Stimulated activated CD8-positive, alpha-beta memory T cell treated with anti-CD3 and anti-CD28 coated beads, Interleukin-12 subunit alpha, Interleukin-12 subunit beta, amount 100 ng/mL, for 4 hours (primary cell): ENCODE measurements at places on chromosomes 6 and 20.

DNA sequence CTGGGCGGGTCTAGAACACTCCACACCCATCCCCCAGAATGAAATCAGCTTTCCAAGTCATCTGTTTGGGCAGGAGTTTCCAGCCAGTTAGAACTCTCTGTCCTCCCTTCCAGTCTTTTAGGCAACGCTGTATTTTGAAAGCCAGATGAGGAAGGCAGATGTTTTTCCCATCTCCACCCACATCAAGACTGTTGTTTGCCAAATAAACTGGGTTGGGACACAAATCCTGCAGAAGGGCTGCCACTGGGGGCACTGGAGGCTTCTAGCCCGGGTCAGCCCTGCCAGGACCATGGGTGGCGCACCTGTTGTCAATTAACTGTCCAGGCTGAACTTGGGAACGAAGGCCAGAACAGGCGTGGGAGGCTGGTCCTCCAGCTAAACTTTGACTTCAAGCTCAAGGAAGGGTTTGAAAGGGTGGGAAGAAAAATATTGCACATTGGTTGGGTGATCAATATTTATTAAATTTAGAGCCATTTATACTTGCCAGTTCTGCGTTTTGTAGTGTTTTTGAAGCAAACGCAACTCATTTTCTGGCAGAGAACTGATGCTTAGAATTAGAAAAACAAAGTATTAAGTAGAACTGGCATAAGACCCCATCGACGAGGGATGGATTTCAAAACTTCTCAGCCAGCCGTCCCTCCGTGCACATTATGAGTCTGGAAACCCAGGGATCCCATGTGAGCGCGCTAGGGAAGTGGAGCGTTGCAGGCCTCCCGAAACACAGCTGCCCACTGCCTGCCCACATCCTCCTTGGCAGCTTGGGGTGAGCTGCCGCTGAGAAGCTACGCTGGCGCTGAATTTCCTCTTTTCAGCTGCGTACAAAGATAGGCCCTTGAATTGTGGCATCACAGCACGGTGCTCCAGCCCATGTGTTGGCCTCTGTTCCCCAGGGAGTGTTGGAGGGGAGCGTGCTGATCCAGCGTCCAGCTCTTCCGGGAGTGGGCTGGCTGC, 297.4 kb downstream of the QKI start:
- no peak for DNase-seq

GRCh38 chr20:11650566-11650965, 267.1 kb upstream of the BTBD3 start:
- no peak for DNase-seq

DNA sequence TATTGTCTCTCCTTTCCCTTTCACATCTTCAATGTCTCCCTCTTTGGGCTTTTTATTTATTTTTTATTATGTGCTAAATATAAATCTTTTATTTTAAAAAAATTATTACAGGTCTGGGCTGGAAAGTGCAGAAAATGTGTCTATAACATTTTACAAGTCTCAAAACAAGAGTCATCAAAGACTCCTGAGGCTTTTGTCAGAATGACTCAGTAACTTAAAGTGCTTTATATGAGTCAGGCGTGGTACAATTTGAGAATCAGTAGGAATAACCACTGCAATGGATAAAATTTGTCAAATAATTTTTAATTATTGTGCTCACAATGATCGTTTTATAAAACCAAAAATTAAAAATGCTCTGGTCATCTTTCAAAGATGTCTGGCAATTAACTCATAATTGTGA, 193.9 kb downstream of the MMUT start:
- no peak for DNase-seq

GRCh38 chr6:151285122-151285521, 45.4 kb downstream of the AKAP12 start:
- DNase-seq = no peak

DNA sequence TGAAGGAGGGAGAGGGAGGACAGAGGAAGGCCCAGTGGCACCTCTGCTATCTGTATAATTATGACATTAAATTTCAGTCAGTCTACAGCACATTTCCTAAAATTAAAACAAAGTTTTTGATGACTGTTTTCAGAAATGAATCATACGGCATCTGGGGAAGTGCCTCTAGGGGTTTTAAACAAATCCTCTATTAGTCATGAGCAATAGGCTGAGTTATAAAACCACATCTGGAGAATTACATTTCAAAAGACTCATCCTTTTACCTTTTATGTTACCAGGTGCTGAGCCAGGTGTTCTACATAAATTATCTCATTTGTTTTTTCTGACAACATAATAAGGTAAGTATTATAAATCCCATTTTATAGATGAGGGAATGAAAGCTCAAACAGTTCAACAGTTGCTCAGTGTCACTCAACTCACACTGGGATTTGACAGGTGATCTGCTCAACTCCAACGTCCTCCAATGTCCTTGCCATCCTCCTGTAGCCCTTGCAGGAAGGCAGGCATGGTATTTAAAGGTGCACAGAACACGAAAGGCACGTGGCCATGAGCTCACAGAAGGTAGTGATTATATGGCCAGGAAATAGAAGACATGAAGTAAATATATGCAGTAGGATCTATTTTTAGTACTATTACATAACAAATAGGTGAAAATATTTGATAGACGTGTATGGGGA, 184.2 kb upstream of the MAN1A1 start:
- no peak for DNase-seq

DNA sequence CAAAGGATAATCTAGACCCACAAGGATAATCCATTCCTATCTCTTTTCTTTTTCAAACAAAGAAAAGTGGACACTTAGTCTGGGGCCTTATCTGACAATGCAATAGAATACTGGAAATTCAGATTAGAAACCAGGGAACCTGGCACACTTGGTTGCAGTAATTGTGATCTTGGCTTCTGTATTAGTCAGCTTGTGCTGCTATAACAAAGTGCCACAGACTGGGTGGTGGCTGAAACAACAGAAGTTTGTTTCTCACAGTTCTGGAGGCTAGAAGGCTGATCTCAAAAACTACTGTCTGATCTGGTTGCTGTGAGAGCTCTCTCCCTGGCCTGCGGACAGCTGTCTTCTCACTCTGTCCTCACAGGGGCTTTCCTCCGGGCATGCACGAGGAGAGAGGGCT, 49.4 kb downstream of the SNRNP48 start:
- DNase-seq = no peak

GRCh38 chr20:35560105-35560511, 18.2 kb downstream of the ERGIC3 start:
- no peak for DNase-seq

DNA sequence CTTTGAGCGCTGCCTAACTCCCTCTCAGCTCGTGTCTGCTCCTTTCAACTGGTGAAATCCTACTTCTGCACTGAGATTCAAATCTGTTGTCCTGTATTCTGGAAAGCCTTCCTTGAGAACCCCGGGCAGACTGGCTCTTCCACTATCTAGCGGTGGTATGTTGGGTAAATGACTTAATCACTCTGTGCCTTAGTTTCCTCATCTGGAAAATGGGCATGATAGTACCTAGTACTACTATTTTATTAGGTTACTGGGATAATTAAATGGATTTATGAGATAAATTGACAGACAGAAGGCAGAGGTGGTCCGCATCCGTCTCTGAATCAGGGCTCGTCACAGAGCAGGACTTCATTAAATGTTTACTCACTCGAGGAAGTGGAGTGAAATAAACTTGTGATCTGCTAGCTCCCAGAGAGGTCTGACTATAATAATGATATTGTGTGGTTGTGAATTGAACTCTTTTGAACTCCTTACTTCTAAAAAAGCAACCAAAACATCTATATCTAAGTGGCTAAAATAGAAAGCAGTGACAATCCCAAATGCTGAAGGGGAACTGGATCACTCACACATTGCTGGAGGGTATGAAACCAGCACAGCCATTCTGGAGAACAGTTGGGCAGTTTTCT, 26.6 kb downstream of the PPP1R16B start:
- no peak for DNase-seq

DNA sequence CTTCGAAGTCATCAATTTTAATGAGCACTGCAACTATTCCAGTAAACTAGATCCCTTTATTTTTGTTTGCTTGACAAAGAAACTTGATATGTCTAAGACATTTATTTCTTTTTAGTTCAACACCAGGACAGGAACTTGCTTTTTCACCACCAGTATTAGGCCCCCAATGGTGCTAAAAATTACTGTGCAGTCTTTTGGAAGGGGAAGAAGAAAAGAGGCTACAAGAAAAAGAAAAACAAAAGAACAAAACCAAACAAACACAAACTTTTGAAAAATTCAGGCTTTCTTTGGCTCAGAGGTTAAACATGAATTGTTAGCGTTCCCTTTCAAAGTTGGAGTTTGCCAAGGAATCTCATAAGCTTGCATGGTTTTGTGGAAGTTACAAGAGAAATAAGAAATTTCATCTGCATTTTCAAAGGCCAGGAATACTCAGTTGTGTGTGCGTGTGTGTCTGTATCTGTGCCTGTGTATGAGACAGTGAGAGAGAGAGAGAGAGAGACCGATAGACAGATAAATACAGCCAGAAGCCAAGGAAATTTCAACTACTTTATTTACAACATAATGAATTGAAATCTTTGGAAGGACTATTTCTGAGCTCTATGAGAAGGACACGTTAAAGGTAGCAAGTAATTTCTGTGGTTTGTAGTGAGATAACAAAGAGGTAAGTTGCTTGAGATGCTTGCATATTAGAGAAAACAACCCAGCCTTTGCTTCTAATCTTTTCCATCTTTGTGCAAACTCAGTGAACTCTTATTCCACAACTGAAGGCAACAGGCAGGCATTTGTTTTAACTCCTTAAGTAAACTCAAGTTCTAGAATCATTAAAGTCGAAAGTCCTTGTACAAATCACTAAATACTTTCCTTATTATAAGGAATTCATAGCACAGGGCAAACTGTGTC, 171.0 kb upstream of the CITED2 start:
- DNase-seq = no peak

GRCh38 chr20:57675773-57676172, 34.0 kb downstream of the PMEPA1 start:
- DNase-seq = no peak

GRCh38 chr6:139044250-139044649, 15.7 kb downstream of the ABRACL start:
- DNase-seq = no peak
